AG04450 (cell line): ENCODE measurements at places on chromosomes 5 and 9. TPM values are rescaled to one million over a fixed set of nuclear protein-coding genes. Genes with fewer than 3 reads are reported as not detected.

The SLCO6A1 gene
- not detected in 2 replicates for polyA plus RNA-seq

The PRSS3 gene
- polyA plus RNA-seq, result 0.64 and 0.81 TPM in 2 replicates

The PCDHGA4 gene
- 6.3 and 7.6 TPM in 2 replicates for polyA plus RNA-seq

The ADRB2 gene
- 0.63 and 0.65 TPM in 2 replicates for polyA plus RNA-seq

The C5orf63 gene
- 2.9 and 3.2 TPM in 2 replicates for polyA plus RNA-seq

The UNC13B gene
- polyA plus RNA-seq, result 12.5 and 15.4 TPM in 2 replicates

The C9orf43 gene
- polyA plus RNA-seq, result 0.50 and 0.56 TPM in 2 replicates

The TTC33 gene
- 9.2 and 12.4 TPM in 2 replicates for polyA plus RNA-seq

The ZBED3 gene
- polyA plus RNA-seq, result 7.3 TPM in 2 replicates

The YTHDC2 gene
- 8.2 and 10.7 TPM in 2 replicates for polyA plus RNA-seq

The AGXT2 gene
- not detected in 2 replicates for polyA plus RNA-seq

The TMEM171 gene
- polyA plus RNA-seq, result 10.6 and 10.9 TPM in 2 replicates

The PDLIM4 gene
- polyA plus RNA-seq, result 43.4 and 64.2 TPM in 2 replicates

The CYSRT1 gene
- polyA plus RNA-seq, result 0.27 and 0.56 TPM in 2 replicates

The KIAA1958 gene
- polyA plus RNA-seq, result 0.88 and 1.1 TPM in 2 replicates

The CAPSL gene
- polyA plus RNA-seq, result 0.09 and 0.19 TPM in 2 replicates

The RORB gene
- not detected in 2 replicates for polyA plus RNA-seq

The PRDM9 gene
- not detected in 2 replicates for polyA plus RNA-seq

The SHOC1 gene
- polyA plus RNA-seq, result 0.07 and 0.15 TPM in 2 replicates

The RPS14 gene
- polyA plus RNA-seq, result 3,620 and 4,046 TPM in 2 replicates

The TAF11L10 gene
- not detected in 2 replicates for polyA plus RNA-seq

The GLE1 gene
- 21.6 and 27.3 TPM in 2 replicates for polyA plus RNA-seq

The PKD2L2 gene
- 0.09 TPM in 1 of 2 replicates, not detected in the other for polyA plus RNA-seq

The C1QTNF2 gene
- 1.1 TPM in 2 replicates for polyA plus RNA-seq

The LCNL1 gene
- 1.5 TPM in 2 replicates for polyA plus RNA-seq

The ADAMTS2 gene
- 22.6 and 25.8 TPM in 2 replicates for polyA plus RNA-seq

The FOXD4L6 gene
- not detected in 2 replicates for polyA plus RNA-seq

The ADRA1B gene
- polyA plus RNA-seq, result 0.58 and 0.98 TPM in 2 replicates

The F12 gene
- polyA plus RNA-seq, result 0.35 and 0.48 TPM in 2 replicates

The PTPRD gene
- polyA plus RNA-seq, result 0.16 and 0.19 TPM in 2 replicates
